Calu3 (cell line): ENCODE measurements at places on chromosomes 3 and 15.

DNA sequence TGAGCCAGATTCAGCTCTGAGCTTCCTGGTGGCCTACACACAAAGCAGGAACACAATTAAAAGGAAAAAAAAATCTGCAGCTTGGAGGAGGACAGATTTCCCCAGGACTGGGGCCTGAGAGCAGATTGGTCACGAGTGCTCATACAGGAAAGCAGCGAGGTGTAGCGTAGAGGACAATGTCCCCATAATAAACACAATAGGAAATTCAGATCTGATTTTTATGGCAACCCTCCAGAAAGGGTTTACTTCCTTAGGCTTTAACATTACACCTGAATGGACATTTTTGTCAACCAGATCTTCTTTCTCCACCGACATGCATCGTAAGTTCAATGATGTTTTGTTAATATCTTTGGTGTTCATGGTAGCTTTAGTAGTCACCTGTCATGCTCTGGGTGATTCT is 23.3 kb downstream of the SLC6A20 start:
- no peak for DNase-seq

DNA sequence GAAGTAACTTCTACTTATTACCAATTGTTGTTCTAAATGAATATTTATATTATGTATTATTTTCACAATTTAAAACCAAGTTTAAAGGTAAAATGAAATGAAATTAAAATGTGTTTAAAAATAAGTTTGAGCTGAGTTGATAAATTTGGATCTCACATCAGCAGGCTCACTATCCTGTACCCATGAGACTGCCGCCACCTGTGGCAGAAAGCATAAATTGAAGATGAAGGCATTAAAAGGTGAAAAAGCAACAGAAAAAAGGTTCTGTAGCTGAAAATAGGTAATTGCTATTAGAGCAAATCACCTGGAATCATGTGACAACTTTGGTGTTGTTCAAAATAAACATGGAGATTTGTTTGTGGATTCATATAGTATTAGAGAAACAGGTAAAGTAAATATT is 133.0 kb upstream of the CADM2 start:
- DNase-seq, result no peak

- DNase-seq, result no peak
These were observed 96.0 kb downstream of the VPS8 start for GRCh38 chr3:184907681-184908649.

DNA sequence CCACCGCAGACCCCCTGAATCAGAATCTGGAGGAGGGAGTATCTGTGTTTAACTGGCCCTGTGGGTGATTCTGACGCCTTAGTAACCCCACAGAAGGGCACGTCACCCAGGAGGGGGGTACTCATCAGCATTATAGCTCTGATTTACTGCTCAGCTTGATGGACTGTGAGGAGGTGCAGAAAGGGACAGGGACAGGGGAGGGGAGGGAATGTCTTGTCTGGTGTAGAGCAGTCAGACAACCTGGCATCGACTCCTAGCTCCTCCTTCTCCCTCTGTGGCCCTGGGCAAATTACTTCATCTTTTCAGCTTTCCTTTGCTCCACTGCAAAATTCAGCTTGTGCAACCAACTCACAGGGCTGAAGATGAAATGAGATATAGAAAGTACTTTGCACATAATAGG is 42.3 kb upstream of the GLCE start:
- DNase-seq, result no peak

DNA sequence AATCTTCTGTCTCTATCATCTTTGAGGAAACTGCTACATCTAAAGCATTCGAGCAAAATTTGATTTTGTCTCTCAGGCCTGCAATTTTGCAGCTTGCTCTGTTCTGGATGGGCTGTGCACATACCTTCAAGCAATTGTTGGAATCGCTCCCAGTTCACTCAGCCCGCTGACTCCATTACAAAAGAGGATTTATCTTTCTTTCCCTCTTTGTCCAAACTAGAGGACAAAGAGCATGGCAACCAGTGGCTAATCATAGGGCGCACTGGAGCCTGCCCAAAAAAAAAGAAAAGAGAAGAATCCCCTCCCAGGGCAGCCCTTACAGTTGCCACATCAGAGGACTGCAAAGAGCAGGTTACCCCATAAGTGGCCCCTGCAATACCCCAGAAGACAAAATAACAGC is 49.0 kb upstream of the DUT start:
- no peak for DNase-seq

DNA sequence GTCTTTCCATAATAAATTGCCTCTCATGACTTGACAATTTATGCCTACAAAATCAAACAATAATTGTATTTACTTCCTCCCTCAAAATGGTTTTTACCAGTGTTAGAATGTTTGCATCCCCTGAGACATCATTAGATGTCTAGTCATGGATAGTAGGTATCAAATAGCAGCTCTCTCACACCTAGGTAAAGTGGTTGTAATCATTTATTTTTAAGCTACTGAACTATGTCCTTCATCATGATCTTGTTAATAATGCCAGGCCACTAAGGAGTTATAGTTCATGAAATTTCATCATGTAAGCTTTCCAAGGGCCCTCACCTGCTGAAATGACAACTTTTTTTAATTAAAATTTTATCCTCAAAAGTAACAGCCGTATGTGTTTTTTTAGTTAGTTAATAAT is 134.1 kb downstream of the ARPP21 start:
- DNase-seq, result no peak

GRCh38 chr3:192564611-192565010 is 162.7 kb downstream of the FGF12 start:
- no peak for DNase-seq

DNA sequence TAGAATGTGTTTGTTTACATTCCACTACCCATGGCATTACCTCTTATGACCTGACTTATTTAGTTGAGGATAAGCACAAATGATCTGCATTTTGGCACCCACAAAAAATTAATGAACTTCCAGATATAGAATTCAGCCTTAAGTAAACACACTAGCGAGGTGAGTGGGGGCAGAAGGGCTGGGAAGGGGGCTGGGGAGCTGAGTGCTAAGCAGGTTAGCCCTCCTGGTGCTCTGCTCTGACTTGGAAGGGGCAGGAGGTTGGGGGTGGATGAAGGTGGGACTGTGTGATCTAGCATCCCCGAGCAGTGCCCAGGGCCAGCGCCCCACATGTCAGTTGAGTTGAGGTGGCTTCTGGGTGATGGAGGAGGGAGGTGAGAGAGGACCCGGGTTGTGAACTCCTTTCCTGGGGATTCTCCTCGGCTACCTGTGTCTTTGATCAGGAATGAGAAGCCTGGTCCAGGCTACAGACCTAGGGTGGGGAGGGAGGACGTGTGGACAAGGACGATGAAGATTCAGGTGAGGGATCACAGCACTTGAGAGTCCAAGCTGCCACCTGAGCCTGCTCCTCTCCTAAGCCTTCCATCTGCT is 178.6 kb upstream of the SMAD3 start:
- DNase-seq, result no peak

GRCh38 chr3:69776920-69777581 is 37.8 kb downstream of the MITF start:
- no peak for DNase-seq

DNA sequence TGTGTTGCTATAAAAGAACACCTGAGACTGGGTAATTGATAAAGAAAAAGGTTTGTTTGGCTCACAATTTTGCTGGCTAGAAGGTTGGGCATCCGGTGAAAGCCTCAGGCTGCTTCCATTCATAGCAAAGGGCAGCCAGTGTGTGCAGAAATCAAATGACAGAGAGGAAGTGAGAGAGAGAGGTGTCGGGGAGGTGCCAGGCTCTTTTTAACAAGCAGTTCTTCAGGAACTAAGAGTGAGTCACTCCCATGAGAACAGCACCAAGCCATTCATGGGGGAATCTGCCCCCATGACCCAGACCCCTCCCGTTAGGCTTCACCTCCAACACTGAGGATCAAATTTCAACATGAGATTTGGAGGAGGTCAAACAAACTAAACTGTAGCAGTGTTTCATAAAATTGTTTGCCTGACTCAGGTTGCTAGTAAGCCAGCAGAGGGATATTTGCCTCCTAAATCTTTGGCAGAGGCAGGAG is 4.5 kb upstream of the PARP15 start:
- peak; percentile 63 for DNase-seq

GRCh38 chr3:18883571-18883970 is 264.7 kb upstream of the KCNH8 start:
- no peak for DNase-seq

GRCh38 chr3:140092848-140093536 is 158.0 kb downstream of the CLSTN2 start:
- DNase-seq, result no peak

GRCh38 chr3:120764206-120764605 is 21.7 kb downstream of the GTF2E1 start:
- DNase-seq, result no peak

- no peak for DNase-seq
These were observed 32.5 kb downstream of the IGSF10 start for GRCh38 chr3:151428386-151428785.

DNA sequence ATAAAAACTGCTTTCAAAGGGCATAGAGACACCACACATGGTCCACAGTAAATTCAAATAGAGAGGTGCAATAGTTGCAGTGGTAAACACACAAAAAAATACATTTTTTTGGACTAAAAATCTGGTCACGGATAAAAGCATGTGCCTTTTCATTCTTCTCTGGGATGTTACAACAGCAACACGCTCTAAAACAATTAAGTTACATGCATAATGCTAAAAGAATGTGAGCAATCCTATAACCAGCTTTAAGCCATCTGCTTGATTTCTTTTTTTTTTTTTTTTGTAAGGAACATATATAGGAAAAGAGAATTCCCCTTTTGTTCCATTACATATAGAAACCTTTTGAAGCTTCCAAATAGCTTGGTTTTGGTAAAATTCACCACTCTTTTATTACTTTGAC is 20.0 kb downstream of the WNT5A start:
- DNase-seq, result no peak

DNA sequence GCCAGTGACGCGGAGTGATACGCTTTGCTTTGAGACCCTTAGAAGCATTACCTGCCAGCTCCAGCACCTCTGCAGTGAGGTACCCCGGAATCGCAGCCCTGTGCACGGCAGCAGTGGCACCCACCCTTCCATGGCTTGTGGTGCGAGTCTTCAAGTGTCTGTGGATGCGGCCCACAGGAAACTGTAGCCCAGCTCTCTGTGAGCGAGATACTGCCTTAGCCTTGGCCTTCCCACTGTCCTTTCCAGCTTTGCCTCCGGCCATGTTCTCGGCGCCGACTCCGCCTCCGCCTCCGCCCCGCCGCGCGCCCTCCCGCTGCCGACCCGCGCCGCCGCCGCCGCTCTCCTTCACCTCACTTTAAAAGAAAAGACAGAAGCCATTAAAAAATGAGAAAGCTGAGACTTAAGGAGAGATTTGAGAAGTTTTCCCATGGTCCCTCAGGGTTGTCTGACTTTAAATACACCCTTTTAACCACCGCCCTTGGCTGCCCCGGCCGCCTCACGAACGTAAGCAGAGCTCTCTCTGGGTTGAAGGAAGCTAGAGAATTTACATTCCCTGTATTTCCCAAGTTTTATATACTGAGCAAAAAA is 78.5 kb upstream of the FAM174B start:
- DNase-seq, result peak; percentile 19

DNA sequence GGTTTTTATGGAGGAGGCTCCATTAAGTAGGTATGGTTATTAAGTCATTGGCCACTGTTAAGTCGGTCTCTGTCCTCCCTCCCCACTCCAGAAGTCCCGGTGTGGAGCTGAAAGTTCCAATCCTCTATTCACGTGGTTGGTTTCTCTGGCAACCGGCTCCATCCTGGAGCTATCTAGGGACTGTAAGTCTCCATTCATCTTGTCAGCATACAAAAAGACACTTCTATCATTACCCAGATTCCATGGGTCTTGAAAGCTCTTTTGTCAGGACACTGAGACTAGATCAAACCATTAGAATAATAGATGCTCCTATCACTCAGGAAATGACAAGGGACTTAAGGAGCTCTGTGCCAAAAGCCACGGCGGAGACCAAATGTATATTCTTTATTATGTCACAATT is 110.3 kb downstream of the PIK3CB start:
- no peak for DNase-seq

- DNase-seq, result no peak
These were observed 6.6 kb downstream of the HAPLN3 start for GRCh38 chr15:88888719-88889118.
